ENCODE measurements at places on chromosomes 7 and 10.
A peak's percentile ranks its signal among the peaks of the same experiment; 100 is the strongest.

DNA sequence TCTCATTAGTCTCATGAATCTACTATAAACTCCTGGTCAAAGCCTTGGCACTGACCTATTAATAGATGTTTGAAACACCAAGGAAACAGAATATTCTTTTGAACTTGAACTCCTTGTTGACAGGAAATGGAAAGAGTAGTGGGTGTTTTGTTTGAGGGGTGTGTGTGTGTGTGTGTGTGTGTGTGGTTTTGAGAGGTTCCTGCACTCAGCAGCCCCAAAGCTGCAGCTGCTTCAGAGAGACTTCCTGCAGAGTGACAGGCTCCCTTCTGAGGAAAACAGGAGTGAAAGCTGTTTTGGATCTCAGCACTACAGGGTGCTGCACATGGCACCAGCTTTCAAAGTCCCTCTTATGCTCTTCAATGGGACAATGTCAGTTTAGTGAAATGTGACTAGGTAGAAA is 546.5 kb upstream of the STEAP1 start:
- no peak for DNase-seq

GRCh38 chr10:11638055-11638698 is 26.7 kb upstream of the USP6NL start:
- DNase-seq: no peak

DNA sequence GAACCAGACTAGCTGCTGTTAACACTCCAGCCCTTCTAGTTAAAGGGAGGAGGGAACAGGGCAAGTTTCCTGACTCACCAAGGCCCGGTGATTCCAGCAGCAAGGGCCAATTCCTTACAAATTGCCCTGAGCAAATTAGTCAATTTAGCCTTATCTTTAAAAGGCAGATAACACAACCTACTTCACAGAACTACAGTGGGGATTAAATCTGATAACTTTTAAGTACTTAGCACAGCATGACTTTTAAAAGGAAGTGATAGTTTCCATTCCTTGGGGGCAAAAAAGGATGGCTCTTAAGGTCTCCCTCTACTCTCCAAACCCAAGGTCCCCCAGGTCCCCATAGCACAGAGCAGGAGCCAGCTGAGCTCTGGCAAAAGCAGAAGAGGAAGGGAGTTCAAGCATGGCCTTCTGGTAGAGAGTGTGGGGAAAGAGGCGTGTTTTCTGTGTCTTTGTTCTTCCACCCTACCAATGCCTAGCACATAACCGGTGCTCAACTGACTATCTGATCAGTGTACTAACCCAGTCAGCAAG is 4.0 kb downstream of the CDCA7L start:
- DNase-seq: no peak

- no peak for DNase-seq
These were observed 325.4 kb upstream of the SEMA3C start for GRCh38 chr7:81244224-81244623.

DNA sequence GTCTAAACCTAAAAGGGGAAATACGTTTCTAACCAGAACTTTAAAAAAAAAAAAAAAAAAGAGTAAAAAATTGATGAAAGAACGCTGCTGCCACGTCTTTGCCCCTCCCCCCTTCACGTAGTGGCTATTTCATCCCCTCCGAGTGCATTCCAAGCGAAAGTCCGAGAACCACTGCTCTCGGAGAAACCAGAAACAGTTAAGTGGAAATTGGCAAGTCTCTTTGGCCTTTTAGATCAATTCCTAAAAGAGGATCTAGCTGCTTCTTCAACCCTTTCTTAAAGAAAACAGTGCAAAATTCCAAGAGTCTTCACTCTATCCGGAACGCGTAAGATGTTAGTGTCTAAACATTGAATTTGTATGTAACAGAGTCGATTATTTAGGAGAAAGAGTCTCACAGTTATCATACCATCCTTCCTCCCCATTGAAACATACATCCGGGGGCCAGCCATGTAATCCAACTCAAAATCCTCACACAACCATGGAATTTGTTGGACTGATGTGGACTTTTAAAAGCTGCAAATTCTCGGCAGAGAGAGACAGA is 1.1 kb downstream of the P4HA1 start:
- no peak for DNase-seq

GRCh38 chr10:13787015-13787421 is 200.3 kb downstream of the PRPF18 start:
- DNase-seq: peak; percentile 8

DNA sequence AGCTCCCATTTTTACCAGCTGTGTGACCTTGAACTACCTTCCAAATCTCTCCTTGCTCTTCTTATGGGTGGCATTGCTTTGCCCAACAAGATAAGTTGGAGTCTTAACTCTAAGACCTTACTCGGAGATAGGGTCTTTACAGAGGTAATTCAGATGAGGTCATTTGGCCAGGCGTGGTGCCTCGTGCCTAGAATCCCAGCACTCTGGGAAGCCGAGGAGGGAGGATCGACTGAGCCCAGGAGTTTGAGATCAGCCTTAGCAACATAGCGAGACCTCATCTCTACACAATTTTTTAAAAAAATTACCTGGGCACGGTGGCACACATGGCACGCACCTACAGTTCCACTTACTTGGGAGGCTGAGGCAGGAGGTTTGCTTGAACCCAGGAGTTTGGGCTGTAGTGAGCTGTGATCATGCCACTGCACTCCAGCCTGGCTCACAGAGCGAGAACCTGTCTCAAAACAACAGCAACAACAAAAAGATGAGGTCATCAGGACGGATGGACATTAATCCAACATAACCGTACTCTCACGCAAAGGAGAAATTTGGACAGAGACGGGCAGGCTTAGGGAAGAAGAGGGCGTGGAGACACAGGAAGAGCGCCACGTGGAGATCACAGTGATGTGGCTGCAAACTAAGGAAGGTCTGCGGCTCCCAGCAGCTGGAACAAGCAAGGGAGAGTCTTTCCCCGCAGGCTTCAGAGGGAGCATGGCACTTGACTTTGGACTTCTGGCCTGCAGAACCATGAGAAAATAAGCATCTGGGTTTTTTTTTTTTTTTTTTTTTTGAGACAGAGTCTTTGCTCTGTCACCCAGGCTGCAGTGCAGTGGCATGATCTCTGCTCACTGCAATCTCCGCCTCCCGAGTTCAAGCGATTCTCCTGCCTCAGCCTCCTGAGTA is 122.3 kb upstream of the CARD11 start:
- no peak for DNase-seq

DNA sequence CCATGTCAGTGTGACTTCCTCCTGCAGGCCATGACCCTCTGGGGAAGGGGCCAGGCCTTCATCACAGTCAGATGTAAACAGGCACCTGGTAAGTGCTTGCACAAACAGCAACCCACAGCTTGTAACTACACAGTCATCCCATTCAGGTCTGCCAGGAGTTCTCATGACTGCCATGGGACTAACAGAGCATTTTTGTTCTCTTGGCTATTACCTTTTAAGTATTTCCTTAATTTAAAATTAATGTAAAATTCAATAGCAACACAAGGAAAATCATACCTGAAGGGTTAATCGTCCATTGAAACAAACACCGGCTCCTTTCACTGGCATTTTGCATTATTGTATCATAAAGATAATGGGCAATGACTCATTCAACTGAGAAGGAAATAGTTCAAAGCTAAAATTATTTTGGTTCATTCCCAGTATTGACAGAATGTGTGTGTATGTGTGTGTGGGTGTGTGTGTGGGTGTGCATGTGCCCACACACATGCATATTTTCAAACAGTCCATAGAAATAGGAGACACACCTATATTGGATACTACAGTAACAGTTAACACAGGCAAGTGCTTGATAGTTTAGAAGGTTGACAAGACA is 307.9 kb downstream of the WDR11 start:
- no peak for DNase-seq

- DNase-seq: no peak
These were observed 156.8 kb upstream of the FRMD4A start for GRCh38 chr10:14487488-14487883.

DNA sequence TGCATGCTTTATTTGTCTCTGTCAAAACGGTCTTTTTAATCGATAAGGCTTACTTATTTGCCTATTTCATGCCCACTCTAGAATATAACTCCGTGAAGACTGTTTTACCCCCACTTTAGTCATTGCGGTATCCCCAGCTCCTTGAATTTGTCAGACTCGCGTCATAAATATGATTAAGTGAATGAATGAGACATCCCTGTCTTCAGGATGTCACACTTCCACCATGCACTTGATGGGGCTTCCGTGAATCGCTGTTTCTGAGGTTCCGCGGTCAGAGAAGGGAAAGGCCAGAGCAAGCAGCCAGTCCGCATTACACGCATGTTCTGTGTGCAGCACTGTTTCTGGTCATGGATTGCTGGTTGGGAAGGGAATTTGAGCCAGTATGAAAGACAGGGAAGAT is 138.8 kb downstream of the CELF2 start:
- no peak for DNase-seq

DNA sequence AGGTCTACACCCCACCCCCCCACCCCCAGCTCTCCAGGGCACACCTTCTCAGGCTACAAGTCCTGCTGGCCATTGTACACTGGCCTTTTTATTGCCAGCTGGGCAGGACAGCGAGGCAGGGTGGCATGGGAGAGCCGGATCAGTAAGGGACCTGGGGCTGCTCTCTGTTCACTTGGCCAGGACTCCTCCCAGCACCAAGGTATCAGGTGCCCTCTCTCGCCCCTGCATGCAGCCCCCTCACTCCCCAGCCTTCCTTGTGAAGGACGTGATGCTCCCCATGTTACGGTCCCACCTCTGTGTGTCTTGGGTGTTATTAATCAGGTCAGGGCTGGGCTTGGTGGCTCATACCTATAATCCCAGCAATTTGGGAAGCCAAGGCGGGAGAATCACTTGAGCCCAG is 26.3 kb downstream of the PODXL start:
- no peak for DNase-seq

DNA sequence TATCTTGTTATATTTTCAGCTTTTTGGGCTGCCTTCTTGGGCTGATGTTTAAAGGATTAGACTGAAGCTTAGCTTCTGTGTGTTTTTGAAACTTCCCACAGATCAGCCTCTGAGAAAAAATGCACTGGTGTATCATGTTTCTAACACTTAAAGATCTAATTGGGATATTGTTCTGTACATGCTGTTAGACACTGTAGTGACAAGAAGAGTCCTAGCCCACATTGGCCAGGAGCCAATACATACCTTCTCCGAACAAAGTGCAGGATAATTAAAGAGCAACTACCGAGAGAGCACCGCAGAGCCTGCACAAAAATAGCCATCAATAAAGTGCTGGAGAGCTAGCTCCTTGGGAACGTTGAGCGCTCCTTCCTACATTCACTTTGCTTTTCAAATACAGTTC is 289.4 kb upstream of the SP8 start:
- no peak for DNase-seq

GRCh38 chr7:127678337-127678736 is 26.3 kb downstream of the SND1 start:
- no peak for DNase-seq

- no peak for DNase-seq
These were observed 14.5 kb downstream of the NUDT5 start for GRCh38 chr10:12181065-12181775.

- DNase-seq: no peak
These were observed 157.8 kb downstream of the SNX10 start for GRCh38 chr7:26449175-26450165.

DNA sequence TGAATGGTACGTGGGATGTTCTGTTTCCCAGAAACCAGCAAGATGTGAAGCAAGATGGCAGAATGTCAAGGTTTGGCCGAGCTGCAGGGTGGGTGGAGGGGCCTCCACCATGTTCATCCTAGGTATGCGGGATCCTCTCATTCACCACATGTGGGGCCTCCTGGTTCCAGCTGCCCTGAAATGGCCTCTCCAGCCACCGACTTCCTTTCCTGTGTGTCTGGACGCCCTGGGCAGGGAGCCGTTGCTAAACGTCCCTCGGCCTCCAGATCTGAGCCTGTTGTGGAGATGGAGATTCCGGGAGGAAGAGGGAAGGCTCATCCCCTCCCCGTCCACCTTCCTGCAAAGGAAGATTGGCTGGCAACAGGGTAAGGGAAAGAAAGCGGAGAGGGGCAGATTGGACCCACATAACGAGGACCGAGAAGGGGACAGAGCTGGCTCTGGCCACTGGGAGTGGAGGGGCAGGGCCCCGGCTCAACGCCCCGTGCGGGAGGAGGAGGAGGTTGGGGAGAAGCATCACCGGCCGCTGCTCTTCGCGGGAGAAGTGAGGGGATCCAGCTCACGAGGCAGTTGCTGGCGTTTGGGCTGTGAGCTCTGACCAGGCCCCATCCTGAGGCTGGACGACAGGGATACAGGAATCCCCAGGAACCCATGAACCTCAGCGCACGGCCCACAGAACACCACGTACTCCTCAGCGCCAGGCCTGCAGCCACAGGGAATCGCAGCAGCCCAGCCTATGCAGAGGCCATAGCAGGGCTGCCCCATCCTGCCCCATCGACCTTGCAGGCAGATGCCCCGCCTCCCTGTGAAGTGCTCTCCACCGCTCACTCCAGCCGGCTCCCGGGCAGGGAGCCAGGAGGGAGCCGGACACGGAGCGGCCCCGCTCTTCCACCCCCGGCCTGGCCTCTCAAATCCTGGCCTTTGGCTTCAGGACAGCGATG is 98.3 kb downstream of the FOXL3 start:
- DNase-seq: no peak

GRCh38 chr7:20624666-20625385 is 9.4 kb downstream of the ABCB5 start:
- DNase-seq: no peak

DNA sequence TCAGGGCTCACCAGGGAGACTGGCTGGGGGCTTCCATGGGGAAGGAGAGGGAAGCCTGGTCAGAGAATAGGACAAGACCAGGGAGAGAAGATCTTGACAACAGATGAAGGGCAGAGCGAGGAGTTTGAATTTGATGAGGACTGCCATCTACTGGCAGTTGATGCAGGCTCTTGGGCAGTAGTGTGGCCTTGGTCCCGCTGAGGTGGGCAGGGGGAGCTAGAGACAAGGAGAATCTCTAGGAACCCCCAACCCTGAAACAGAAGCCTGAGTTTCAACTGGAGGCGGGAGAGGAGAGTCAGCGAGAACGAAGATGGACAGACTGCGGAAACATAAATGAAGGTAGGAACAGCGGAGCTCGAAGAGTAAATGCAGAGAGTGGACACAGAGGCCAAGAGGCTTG is 81.0 kb downstream of the PPP1R3C start:
- DNase-seq: no peak

All from activated naive CD4-positive, alpha-beta T cell (primary cell).